NCI-H1092 treated with DMSO at 0.1 percent for 48 hours (cell line): ENCODE measurements at places on chromosomes 4 and X.

- DNase-seq = no peak
These were observed 65.3 kb downstream of the PALLD start for GRCh38 chr4:168562041-168562571.

- DNase-seq = peak; percentile 34
These were observed 391 bp downstream of the UBL4A start for GRCh38 chrX:154486052-154486395.

- DNase-seq = no peak
These were observed 46.5 kb upstream of the GRPR start for GRCh38 chrX:16076834-16077233.

DNA sequence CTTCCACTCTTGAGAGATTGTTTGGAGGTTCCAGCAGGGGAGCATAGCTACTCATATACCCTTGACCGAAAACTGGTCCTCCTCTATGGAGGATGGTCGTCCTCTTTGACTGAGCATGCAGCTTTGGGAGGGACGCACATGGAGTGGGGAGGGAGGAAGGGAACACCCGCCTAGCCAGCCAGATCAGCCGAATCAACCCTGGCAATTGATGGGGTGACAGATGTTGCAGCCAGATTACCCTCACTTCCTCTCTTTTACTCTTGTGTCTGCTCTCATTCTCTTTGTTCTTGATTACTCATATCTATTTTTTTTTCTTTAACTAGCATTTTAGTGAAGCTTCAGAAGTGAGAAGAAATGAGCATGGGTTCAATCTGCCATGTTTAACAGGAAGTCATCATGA lies 19.6 kb downstream of the MGST2 start:
- no peak for DNase-seq

- DNase-seq = no peak
These were observed 27.5 kb upstream of the DCTD start for GRCh38 chr4:182944484-182945213.
